Heart left ventricle (tissue), 16 donors: ENCODE measurements at places on chromosomes 2 and 18.

- DNase-seq, result no peak
Measured at GRCh38 chr18:30903566-30903965, 139.0 kb downstream of the DSC3 start.

DNA sequence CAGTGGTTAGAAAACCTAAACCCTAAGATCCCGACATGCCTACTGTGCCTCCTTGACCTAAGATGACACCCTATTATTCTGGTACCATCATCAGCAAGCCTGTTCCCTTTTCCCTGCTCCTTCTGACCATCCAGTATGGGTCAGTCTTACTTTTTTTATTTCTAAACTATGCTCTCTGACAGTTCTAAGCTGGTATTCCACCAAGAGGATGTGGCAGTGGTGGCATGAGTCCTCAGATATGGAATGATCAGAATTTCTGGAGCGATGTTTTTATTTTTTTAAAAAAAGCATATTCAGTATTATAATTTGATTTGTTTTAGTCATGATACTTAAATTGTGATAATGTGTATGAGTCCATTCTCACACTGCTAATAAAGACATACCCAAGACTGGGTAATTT lies 145.9 kb upstream of the LHCGR start:
- DNase-seq, result no peak

DNA sequence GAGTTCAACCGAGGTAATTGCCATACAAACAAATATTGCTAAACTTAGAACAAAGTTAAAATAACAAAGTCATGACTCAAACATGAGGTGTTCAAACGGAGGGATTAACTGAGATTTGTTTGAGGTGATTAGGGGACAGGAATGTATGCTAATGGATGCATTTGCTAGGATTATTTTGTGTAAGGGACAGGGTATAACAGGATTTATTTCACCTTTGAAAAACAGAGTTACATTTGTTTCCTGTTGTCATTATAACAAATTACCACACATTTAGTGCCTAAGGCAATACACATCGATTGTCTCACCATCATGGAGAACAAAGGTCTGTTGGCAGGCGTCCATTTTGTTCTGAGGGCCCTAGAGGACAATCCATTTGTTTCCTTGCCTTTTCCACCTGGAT lies 304.3 kb upstream of the CNTNAP5 start:
- DNase-seq, result no peak

GRCh38 chr2:102060047-102060446 lies 68.3 kb downstream of the IL1R2 start:
- no peak for DNase-seq

GRCh38 chr18:47040982-47041381 lies 5.6 kb upstream of the ELOA2 start:
- no peak for DNase-seq

DNA sequence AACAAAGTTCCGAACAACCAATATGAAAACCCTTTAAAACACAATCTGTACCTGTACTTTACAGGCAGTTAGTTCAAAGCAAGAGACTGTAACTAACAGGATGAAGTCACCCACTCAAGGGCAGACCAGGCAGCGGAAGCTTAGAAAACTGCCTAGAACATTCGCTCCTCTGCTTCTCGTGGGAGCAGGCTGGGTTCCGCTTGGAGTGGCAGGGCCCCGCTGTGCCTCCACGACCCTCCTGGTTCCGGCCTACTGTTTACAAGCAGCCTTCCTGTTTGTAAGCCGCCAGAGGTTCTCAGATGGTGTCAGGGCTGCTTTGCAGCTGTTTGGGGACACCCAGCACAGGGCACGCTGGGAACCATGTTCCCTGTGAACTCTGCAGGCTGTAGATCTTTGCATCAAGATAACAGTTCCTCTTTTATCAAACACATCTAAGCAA lies 31.3 kb downstream of the CIB4 start:
- DNase-seq, result no peak

DNA sequence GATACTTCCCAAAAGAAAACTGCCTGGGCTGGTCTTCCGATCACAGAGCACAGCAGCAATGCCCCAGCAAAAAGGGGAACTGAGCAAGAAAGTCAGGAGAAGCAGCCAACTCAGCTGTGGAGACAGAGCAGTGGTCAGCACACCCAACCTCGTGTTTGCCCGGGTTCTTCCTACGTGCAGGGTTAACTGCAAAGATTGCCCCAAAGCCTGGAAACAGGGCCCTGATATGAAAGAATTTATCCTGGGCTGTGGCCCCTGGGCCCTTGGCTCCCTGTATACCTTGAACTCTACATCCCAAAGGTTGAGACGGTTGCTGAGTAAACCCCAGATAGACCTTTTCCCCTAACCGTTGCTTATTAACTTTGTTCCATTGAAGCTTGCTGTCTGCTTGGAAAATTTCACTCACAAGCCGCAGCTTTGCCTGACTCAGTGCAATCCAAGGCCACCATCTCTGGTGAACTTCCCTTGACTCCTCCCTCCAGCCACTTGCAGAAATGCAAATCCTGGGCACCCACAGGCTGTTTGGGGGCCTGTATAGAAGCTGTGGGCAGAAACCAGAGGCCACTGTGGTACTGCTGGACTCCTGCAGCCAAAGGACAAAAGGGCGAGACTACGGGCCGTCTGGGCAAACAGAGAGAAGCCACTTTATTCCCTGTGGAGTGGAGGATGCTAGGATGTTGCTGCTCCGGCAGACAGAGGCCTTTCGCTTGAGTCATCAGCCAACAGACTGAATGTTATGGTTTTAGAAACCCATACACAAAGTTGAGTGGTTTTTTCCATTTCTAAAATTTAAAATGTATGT lies 18.2 kb downstream of the NRP2 start:
- DNase-seq, result no peak

GRCh38 chr2:135227386-135227785 lies 175.3 kb downstream of the RAB3GAP1 start:
- no peak for DNase-seq

- no peak for DNase-seq
Measured at GRCh38 chr18:37481072-37481471, 84.5 kb downstream of the CELF4 start.
